ENCODE measurements at places on chromosomes 6 and 20.
A peak's percentile ranks its signal among the peaks of the same experiment; 100 is the strongest.

DNA sequence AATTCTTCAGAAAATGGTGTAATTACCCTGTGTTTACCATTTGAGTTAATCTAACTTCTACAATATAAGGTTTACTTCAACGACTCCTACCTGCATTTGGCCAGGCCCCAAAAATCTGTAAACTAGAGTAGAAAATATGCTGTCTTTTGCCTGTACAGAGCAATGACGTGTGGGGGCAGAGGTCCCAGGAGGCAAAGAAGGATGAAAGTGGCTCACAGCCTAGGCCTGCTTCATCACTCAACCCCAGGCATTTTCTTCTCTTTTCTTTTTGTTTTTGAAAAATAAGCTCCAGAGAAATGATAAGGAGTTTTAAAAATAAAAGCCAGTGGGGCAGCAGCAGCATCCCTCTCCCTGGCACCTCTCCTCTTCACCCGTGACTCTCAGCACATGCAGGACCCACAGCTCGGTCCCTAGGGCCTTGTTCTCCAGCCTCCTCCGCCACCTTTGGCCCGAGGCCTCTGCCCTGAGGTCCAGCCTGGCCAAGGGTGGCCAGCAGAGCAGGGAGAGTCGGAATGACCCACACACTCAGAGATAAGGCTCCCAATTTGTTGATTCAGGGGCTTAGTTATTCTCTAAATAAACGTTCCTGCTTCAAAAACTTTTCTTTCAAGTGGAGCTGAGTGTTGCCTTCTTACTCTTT lies 310.3 kb upstream of the RNF24 start:
- no peak for DNase-seq

GRCh38 chr6:161394437-161394836 lies 120.6 kb upstream of the AGPAT4 start:
- DNase-seq: no peak

GRCh38 chr6:21244897-21245470 lies 348.6 kb upstream of the SOX4 start:
- no peak for DNase-seq

GRCh38 chr6:14502551-14502950 lies 385.0 kb downstream of the CD83 start:
- no peak for DNase-seq

DNA sequence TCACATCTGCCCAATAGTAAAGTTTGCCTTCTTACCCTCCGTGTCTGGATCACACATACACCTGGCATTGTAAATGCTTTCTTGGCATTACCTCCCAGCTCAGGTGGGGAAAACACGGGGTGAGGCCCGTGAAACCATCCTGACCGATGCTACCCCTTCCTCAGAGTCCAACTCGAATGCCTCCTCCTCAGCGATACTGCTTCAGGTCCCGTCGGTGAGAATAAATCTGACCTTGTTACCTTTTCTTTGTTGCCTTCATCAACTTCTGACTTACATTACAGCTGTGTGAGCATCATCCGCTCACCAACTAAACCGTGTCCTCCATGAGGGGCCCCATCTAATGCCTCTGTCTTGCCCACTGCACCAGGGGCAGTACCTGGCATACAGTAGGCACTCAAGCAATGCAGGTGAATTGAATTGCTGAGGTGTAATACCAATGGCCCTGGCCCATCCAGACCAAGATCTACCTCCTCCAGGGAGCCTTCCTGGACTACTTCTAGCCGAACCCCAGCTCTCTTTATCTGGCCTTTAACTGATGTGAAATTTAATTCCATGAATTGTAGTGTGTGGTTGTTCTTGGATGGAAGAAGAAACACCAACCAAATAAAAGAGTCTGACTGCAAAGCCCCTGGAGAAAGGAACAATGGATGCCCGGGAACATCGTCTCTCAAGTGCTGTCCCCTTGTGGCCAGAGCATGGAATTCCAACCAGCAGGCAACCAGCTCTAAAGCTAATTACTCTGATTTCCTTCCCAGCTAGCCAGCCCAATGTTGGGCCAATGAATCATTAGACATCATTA lies 141.5 kb downstream of the ANKRD60 start:
- no peak for DNase-seq

DNA sequence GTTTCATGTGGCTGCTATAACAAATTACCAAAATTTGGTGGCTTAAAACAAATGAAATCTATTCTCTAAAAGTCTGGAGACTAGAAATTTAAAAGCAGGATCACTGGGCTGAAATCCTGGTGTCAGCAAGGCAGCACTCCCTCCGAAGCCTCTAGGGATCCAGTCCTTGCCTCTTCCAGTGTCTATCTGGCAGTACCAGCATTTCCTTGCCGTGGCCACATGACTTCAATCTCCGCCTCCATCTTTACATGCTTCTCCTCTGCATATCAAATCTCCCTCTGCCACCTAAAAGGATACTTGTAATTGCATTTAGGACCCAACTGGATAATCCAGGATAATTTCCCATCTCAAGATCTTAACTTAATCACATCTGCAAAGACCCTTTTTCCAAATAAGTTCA lies 30.2 kb downstream of the ARHGAP18 start:
- no peak for DNase-seq

DNA sequence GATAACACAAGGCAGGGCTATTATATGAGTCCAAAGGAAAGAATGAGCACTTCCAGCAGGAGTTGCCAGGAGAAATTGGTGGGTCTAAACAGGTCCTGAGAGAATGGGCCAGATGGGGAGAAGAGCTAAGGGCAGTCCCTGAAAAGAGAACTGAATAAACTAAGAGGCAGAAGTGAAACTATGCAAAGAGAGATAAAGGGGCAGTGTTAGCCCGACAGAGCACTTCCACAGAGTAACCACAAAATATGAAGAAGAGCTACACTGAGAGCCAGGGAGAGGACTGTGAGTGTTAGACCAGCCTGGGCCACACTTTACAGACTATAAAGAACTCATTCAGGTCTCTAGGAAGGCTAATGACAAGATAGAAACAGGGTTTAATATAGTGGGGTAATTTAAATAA lies 43.8 kb downstream of the RALGAPA2 start:
- no peak for DNase-seq

DNA sequence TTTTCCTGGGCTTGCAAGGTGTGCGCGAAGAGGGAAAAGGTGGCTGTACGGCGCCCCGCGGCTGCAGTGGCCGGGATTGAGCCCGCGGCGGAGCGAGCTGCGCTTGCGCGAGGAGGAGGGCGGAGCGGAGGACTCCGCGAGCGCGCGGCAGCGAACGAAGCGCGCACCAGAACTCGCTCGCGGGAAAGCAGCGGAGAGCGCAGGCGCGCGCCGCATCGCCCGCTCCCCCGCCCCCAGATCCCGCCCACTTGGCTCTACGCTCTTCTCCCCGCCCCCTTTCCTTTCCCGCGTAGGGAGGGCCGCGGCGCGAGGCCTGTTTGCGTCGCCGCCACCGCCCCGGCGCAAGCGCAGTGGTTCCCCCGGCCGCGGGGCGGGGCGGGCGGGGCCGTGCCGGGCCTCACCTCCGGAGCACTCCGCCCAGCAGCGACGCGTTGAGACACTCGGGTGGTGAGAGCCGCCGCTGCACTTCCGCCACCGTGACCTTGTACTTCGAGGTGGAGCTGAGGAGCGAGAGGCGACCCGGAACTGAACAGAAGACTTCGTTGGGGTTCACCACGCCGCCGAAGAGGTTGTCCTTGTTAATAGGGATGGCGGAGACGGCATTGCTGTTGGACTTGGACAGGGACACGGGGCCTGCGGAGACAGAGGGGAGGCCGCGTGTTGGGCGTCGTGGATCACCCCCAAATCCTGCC lies 10.6 kb downstream of the TFAP2A start:
- DNase-seq: no peak

DNA sequence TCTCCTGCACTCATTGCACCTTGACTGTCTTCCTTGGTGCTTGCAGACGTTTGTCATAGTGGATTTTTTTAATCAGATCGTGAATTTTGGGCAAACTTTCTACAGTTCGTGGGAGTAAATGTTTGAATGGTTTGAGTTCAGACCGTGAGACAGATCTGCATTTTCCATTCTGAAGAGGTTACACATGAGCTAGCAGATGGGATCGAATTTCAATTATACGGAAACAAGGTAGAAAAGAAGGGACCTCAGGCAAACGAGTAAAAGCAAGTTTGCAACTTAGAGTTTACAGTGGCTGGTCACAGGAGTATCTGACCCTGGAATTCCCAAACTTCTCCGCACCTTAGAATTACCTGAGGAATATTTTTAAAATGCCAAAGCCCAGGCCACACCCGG lies 17.2 kb upstream of the NCR2 start:
- no peak for DNase-seq

DNA sequence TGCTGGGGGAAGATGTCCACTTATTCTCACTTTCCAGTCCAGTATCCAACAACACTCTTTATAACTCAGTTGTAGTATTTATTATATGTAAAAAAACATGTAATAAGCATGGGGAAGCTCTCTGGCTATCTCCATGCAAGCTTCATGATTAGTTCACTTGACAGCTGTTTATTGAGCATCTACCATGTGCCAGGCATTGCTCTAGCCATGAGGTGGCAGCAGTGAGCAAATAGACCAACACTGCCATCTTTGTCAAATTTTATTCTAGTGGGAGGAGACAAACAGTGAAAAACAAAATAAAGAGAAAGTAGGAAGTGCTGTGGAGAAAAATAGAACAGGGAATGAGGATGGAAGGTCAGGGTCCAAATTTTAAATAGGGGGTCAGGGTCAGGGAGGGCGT lies 131.8 kb downstream of the CFAP61 start:
- DNase-seq: no peak

DNA sequence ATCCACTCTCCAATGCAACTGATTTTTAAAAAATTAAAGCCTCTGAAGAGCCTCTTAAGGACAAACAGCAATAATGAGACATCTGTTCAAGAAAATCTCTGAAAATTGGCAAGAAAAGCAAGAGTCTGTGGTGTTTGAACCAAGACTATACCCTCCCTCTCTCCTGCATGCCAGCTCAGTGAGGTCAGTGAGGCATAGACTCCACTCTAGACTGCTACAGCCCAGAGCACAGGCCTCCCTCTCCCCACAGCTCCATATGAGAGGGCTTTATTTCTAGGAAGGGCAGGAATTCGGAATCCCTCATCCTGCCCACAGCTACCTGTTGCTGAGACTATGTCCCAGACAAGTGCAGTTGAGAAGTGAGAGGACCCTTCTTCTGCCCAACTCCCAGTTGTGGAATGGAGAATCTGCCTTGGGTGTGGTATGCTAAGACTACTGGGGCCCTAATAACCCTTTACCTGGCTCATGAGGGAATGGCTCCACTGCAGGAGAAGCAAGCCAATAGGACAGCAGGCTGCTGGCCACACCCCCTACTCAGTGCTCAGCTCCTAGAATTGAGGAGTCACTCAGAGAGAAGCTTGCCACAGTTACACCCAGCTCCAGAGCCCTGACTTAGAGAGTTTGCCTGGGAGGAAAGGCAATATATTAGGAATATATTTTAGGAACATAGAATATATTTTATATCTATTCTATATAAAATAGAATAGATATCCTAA lies 22.7 kb upstream of the HLA-DQA1 start:
- DNase-seq: no peak

DNA sequence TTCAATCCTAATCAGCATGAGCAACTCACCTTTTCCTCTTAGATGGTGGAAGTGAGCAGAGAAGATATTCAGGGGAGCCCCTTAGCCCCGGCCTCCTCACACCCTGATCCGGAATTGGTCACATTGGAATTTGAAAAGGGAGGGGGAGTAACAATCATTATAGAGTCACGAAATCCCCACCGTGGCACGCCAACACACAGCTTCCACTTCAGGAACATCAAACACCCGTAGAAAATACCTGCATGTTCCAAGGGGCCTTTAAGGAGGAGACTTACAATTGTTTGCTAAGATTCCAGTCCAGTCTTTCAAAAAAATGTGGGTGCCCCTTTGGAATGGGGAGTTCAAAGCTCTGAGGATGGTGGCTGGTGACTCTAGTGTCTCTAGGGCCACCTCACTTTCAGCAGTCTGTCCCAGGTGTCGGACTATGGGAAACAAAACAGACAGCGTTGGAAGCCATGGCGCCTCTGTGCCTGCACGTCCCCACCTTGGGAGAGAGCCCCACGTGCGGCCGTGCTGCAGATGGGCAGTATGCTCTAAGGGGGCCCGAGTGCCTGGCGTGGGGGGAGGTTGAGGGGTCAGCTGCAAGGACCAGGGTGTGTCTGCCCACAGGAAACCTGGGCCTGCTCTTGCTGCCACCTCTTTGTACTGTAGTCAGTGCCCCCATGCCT lies 2.4 kb downstream of the CD93 start:
- DNase-seq: no peak

DNA sequence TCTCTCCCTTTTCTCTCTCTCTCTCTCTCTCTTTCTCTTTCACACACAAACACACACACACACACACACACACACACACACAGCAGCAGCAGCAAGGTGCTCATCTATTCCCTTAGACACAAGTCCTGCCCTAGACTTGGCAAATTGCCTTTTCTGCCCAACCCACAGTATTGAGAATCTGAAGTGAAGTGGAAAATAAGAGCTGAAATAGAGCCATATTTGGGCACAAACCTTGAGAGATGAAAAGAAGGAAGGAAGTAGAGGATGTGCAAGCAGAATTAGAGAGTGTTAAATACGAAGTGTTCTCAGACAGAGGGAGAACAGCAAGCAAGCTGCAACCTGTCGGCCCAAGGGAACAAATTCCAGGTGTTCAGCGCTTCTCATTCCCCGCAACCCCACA lies 557.5 kb upstream of the NOX3 start:
- DNase-seq: no peak

DNA sequence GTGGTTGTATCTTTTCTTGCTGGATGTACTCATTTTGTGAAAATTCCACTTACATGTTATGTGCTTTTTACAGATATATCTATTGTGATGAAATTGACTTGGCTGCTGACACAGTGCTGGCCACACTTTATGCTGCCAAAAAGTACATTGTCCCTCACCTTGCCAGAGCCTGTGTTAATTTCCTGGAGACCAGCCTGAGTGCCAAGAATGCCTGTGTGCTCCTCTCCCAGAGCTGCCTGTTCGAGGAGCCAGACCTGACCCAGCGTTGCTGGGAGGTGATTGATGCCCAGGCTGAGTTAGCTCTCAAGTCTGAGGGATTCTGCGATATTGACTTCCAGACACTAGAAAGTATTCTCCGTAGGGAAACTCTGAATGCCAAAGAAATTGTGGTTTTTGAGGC lies 4.9 kb downstream of the BTBD3 start:
- no peak for DNase-seq

GRCh38 chr6:106385530-106385929 lies 25.0 kb downstream of the CRYBG1 start:
- no peak for DNase-seq

- no peak for DNase-seq
These were observed 896.6 kb upstream of the MANEA start for GRCh38 chr6:94680669-94681212.

GRCh38 chr20:64188682-64189529 lies 24.7 kb downstream of the MYT1 start:
- no peak for DNase-seq

- no peak for DNase-seq
These were observed 176.5 kb upstream of the ARID1B start for GRCh38 chr6:156600678-156601077.

DNA sequence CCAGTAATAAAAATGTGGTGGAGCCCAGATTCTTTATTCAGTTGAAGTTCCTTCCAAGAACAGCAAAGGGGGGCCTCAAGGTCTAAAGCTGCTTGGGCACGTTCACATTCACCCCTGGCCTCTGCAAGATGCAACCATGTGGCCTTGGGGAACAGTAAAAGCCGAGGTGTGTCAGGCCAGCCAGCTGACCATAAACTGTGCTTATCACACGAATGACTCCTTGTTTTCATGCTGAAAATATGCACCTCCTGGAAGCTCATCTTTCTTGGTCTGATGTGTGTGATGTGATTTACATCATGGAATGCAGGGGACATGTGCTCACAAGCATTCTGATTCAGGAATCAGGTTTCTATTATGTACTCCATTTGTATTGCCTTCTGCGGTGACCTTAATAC lies 211.6 kb upstream of the MARCKS start:
- DNase-seq: peak; percentile 96
